ENCODE measurements at places on chromosomes 13 and 19.

DNA sequence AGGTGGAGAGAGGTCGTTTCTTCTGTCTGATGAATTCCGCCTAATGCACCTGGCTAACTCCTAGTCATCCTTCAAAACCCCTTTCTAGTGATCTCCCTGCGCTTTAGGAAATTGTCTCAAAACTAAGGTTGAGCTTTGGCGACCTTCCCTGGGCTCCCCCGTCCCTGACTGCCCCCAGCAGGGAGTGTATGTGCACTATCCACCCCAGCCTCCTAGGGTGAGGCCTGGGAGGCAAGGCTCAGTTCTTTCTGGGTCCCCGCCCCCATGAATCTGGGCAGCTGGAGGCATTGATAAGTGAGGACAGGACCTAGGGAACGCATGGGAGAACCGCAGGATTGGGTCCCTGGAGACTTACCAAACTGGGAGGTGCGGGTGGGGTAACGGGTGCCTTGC lies 378 bp downstream of the TLE6 start:
- peak; percentile 58 for DNase-seq

GRCh38 chr19:39411832-39412099 lies 703 bp upstream of the PLEKHG2 start:
- peak; percentile 91 for DNase-seq

DNA sequence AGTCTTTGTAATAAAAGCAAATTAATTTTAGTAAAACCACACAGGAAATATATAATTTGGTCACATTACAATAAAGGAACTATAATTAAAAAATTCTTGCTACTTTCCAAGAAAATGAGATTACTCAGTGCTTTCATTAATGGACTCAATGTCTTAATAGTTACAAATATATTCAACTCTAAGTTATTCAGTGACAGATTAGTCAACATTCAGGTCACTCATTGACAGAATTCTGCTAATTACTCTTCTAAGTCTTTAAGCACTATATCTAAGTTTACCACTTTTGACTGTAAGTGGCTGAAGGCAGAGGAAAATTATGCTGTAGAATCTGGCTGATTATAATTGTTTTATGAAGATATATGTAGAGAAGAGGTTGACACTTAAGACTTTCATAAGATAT lies 1365.0 kb downstream of the EFNB2 start:
- no peak for DNase-seq

DNA sequence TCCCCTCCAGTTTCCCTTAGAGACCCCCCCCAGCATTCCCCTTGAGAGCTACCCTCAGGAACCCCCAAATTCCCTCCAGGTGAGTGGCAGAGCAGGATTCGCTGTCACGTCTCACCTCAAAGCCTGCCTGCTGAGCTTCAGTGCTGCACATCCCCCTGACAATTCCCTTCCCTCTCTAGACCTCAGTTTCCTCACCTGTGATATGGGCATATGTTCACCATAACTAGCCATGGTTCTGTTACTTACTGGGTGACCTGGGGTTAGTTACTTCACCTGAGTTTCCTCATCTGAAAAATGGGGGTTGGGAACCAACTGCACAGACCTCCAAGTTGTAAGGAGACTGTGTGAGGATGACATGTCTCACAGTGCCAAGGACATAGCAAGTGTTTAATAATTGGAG lies 75.5 kb downstream of the RYR1 start:
- DNase-seq, result no peak

- DNase-seq, result no peak
Observed at GRCh38 chr13:46575301-46575771, 22.4 kb downstream of the LRCH1 start.

DNA sequence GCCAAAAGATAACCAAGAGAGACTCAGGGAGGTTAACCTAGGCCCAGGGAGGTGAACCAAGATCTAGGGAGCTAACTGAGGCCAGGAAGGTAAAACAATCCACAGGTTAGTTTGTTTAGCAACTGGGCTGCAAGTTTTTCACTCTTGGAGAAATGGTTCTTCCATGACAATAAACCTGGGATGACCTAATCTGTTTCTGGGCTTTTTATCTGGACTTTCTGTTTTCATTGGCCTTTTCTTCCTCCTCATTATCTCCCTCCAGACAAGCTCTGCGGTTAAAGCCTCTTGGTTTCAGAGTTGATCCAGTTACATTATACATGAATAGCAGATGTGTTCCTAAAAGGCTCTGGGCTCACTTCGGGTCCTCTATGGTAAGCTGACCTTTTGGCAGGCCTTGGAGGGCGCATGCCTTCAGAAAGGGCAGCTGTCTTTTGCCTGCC lies 44.2 kb downstream of the PCDH8 start:
- no peak for DNase-seq

- no peak for DNase-seq
Observed at GRCh38 chr13:93173654-93174053, 53.0 kb upstream of the GPC6 start.

- DNase-seq, result no peak
Observed at GRCh38 chr19:32201211-32201610, 144.2 kb upstream of the ZNF507 start.

GRCh38 chr13:58574791-58575190 lies 943.2 kb downstream of the PCDH17 start:
- DNase-seq, result no peak

- no peak for DNase-seq
Observed at GRCh38 chr13:94559222-94559795, 36.6 kb downstream of the TGDS start.

DNA sequence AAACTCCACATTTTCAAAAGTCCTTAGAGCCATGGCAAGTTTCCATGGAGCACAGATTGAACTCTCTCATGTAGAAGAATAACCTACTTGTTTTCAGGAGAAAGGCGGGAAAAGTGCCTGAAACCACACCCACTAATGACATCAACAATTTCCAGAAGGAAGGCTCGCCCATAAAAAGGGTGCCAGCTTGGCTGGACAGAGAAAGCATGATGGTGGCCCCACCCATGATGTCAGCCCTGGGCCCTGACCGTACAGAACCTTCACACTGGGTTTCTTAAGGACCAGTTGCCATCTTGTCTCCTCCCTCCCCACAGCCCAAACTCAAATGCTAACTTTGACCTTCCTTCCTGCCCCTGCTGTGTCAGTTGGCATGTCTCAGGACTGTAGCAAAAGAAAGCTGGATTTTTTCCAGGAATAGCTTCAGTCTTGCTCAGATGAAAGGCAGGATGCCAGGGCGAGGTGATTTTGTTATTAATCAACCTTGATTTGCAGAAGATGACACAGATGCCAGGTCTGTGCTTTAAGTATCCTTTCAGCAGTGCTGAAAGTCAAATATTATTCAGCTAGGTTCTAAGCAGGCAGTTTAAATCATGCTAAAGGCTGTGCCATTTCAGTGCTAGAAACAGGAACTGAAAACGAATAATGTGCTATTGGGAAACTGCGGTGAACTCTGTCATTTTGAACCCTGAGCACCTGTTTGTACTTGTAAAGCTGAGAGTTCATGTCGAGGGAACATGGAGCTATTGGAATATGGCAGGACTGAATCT lies 89.5 kb upstream of the RFC3 start:
- no peak for DNase-seq

- no peak for DNase-seq
Observed at GRCh38 chr13:113923376-113924063, 50.4 kb downstream of the C13orf46 start.

GRCh38 chr19:50537306-50537685 lies 23.6 kb upstream of the ASPDH start:
- DNase-seq, result no peak

- no peak for DNase-seq
Observed at GRCh38 chr19:45468803-45469131, 971 bp downstream of the FOSB start.

- DNase-seq, result no peak
Observed at GRCh38 chr13:71879808-71880344, 12.9 kb upstream of the DACH1 start.

- no peak for DNase-seq
Observed at GRCh38 chr19:13054626-13055212, 47.9 kb downstream of the LYL1 start.

GRCh38 chr13:74191410-74191809 lies 57.2 kb upstream of the KLF12 start:
- no peak for DNase-seq

DNA sequence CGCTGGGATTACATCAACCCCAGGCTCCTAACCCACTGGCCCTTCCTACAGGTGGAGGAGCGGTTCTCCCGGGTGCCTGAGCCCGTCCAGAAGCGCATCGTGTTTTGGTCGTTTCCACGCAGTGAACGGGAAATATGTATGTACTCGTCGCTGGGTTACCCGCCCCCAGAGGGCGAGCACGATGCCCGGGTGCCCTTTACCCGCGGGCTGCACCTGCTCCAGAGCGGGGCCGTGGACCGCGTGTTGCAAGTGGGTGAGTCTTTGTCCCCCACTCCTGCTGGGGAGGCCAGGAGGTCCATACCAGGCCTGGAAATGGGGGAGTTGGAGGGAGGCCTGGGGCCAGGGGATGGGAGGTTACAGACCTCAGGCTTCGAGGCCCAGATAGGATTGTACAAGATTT lies 4.4 kb downstream of the ZSWIM4 start:
- DNase-seq, result no peak

GRCh38 chr19:51719251-51719988 lies 4.4 kb downstream of the HAS1 start:
- no peak for DNase-seq

GRCh38 chr13:104895521-104895920 lies 1639.9 kb downstream of the EFNB2 start:
- no peak for DNase-seq

GRCh38 chr13:66751691-66752090 lies 478.4 kb downstream of the PCDH9 start:
- DNase-seq, result no peak

- DNase-seq, result no peak
Observed at GRCh38 chr19:53642381-53643099, 10.7 kb downstream of the DPRX start.

DNA sequence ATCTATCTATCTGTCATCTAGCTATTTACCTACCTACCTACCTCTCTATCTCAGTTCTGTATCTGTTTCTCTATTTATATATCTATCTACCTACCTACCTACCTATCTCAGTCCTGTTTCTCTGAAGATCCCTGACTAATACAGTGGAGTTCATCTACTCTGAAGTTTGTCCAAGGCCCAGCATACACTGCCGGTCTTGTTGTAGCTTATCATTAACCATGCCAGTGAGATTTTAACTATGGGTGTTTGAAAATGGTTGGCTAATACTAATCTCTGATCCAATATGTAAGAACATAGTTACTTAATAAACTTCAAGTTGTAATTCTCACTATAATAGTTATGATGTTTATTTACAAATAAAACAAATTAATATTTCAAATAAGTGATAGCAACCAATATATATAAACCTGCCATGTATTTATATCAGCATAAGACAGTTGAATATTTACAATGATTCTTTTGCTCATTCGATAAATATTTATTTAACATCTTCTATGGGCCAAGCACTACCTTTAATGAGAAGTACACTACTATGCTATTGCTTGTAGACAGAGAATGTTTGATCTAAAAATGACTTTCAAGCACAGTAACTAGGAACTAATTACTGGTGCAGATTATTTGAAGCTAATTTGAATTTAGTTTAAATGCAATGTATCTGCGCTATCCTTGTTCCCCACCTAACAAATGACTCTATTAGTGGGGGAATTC lies 242.1 kb downstream of the KLF5 start:
- peak; percentile 14 for DNase-seq

- no peak for DNase-seq
Observed at GRCh38 chr19:21314676-21315075, 14.5 kb downstream of the ZNF708 start.

DNA sequence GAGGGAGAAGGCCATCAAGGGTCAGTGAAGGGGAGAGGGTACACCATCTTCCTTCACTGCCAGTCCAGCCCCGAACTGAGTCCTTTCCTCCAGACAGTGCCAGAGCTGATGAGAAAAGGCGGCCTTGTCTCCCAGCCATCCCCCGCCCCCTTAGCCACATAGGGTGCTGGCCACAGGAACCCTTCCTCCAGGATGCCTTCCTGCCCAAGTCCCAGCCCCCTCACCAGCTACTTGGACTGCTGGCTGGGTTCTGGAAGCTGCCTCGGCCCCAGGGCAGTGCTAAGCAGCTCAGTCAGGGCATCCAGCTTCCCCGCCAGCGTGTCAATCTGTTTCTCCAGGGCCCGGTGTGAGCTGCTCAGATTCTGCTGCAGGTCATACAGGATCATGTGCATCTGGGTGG lies 12.6 kb upstream of the SMG9 start:
- no peak for DNase-seq

DNA sequence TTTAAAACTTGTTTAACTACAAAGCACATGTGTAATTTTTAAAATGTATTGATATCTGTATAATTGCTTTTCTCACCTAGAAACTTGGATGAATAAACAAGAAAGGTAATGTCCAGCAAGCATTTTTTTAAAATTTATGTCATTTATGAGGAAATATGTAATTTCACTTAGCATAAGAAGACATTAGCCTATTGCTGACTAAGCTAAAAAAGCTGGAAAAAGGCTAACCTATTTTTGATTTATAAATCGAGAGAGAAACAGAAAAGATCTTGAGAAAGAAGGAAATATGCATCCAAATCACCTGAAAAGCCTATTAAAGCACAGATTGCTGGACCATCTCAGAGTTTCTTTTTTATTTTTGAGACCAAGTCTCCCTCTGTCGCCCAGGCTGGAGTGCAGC lies 1181.3 kb downstream of the SLITRK1 start:
- no peak for DNase-seq

- DNase-seq, result no peak
Observed at GRCh38 chr19:1045247-1045603, 5.3 kb downstream of the ABCA7 start.

DNA sequence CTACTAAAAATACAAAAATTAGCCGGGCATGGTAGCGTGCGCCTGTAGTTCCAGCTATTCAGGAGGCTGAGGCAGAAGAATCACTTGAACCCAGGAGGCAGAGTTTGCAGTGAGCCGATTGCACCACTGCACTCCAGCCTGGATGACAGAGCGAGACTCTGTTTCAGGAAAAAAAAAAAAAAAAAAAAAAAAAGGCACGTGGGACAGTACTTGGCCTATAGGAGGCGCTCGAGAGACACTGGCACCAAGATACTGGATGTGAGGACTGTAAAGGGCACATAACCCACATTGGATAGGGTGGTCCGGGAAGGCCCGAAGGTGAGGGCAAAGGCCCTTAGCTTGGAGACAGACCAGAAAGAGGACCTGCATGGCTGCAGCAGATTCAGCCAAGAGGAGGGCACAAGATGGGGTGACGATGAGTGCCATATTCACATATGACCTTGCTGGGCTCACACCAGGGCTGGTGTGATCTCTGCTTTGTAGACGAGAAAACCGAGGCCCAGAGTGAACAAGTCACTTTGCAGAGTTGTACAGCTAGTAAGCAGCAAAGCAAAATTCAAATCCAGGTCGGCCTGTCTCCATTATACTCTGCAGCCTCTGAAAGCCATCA lies 89.4 kb downstream of the DPF1 start:
- peak; percentile 44 for DNase-seq

Data from HuH-7.5 (cell line).